ENCODE measurements at places on chromosomes 6 and 20.

- DNase-seq, result no peak
Measured at GRCh38 chr6:111870051-111870741, 3.1 kb downstream of the FYN start.

DNA sequence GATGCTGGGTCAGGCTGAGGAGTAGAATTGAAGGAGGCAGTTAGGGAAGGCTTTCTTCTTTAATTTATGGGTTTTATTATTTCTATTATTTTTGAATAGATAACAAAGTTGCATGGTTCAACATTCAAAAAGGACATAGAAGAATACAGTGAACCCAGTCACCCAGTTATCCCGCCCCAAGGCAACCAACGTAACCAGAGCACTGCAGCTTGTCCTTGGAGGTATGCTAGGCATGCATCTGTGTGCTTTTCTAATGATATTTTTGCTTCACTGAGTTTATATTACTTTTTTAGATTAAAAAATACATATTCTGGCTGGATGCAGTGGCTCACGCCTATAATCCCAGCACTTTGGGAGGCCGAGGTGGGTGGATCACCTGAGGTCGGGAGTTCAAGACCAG is 47.4 kb upstream of the DSN1 start:
- DNase-seq, result no peak

DNA sequence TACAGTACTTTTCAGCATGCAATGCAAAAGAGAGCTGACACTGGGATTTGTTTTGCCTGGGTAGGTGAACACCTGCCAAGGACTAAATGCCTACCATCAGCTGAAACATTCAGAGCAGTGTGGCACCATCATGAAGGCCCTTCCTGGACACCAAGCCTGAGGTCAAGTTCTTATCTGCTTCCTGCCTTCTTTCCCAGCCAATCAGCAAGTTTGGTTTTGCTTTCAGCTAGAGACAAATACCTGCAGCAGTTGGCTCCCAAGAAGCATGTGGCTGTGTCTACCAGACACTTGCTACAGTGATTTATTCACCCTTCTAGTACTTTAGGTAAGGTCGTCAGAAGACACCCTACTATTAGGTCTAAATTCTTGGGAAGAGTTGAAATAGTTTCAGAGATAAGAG is 112.8 kb downstream of the TBX18 start:
- DNase-seq, result no peak

DNA sequence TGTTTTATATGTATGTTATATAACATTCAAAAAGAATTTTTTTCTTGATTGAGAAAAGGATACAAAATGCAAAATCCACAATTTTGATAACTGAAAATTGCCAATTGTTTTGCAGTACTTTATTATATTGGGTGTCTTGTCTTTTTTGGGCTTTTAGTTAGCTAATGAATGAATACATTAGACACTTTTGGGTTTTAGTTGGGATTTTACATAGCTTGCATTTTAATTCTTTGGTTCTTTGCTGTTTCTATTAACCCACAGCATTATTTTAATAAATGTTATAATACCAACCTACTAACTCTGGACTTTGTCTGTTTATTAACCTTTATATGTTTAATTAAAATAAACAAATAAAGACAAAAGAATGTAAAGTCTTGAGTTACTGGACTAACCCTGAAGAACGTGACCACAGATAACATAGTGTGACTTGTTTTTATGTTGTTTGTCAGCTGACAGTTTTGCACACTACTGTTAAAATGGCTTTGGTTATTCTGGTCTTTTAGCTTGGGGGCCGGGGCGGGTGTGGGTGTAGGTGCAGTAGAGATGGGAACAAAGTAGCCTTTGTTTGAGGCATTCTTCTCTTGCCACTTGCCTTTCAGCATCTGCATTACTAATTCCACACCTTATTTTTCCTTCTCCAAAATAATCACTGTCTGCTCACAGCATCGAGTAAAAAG is 159.1 kb downstream of the QKI start:
- no peak for DNase-seq

DNA sequence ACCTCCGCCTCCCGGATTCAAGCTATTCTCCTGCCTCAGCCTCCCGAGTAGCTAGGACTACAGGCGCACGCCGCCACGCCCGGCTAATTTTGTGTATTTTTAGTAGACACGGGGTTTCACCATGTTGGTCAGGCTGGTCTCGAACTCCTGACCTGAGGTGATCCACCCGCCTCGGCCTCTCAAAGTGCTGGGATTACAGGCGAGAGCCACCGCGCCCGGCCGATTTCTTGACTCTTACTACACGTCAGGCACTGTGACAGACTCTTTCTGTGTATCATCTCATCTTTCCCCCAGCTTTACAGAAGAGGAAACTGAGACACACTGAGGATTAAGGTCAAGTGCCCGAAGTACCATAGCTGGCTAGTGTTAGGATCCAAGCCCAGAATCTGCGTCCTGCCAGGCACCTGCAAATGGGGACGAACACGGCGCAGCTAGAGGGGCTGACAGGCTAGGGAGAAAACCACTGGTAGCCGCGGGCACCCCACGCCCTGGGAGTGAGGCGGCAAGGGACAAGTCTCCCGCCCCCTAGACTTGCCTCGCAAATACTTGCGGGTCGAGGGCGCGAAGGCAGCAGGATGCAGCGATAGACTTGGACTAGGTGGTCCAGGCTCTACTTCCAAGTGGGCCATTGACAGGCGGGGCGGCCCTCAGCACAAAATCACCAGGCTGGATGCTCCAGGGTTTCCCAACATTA is 1.1 kb upstream of the TAF8 start:
- no peak for DNase-seq

DNA sequence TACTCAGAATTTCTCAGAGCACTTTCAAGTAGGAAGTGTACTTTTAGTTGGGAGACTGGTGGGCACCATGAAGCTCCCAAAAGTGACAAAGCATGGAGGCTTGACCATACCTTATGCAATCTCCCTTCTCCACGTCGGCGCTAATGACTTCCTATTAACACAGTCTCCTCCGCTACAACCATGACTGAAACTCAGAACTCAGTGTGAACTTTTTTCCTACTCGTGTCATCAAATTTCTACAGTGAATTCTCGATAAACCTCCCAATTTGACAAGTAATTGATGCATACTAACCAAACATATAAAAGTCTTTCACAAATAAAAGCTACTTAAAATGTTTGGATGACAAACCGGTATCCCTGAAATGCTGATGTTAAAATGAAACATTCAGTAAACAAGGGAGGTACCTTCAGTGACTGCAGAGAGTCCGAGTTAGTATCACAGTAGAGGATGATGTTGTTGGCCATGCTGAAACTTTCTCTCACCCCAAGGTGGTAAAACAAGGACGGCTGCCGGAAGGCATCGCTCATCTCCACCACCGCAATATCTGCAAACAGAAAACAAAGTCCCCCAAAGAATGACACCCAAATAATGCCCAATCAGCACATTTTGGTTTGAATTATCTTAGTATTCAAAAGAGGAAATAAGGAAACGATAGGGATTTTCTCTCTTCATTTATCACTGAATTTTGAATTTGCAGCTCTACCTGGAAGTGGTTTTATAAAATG is 72.1 kb downstream of the MAP3K5 start:
- DNase-seq, result no peak

- DNase-seq, result no peak
Measured at GRCh38 chr6:167751579-167752115, 75.1 kb upstream of the AFDN start.

GRCh38 chr6:91879386-91879995 is 1292.6 kb upstream of the MAP3K7 start:
- no peak for DNase-seq

GRCh38 chr6:116969211-116969863 is 92.3 kb downstream of the RFX6 start:
- DNase-seq, result peak; percentile 54

GRCh38 chr6:125791820-125792165 is 1.0 kb downstream of the NCOA7 start:
- no peak for DNase-seq

- peak; percentile 46 for DNase-seq
Measured at GRCh38 chr20:46883892-46884291, 10.8 kb upstream of the EYA2 start.

DNA sequence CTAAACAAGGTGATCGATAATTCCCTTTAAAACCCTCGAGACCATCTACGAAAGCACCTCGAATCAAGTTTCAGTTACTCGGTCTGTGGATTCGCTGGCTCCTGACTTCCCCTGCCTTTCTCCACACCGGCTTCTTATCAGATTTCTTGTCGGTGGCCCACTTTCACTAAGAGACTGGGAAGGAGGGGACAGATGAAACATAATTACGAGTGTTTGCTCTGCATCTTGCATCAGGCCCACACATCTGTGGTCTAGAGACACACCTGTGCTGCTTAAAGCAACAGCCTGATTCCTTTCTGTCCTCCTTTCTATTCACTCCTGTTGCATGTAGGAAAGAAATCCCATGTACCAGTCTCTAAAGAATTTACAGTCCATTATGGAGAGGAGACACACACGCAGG is 37.7 kb downstream of the INSM1 start:
- DNase-seq, result no peak

GRCh38 chr20:47950124-47950912 is 165.0 kb upstream of the SULF2 start:
- DNase-seq, result peak; percentile 48

GRCh38 chr6:7240351-7240750 is 72.6 kb downstream of the SSR1 start:
- no peak for DNase-seq

DNA sequence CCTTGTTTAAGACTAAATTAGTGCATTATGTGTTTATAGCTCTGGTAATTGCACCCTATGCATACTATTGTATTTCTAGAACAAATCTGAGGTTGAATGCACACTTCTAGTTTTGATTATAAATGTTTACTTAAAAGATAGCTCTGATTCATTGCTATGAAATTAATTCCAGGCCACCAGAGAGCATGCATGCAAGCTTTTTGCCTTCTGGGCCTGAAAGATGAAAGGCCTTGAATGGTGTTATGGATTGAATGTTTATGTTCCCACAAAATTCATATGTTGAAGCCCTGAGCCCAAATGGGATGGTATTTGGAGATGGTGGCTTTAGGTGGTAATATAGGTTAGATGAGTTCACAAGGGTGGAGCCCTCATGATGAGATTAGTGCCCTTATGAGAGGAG is 695.0 kb upstream of the MAP3K7 start:
- DNase-seq, result no peak

GRCh38 chr20:44050925-44051660 is 135.9 kb downstream of the JPH2 start:
- DNase-seq, result no peak

- no peak for DNase-seq
Measured at GRCh38 chr6:157486572-157486971, 105.6 kb downstream of the ZDHHC14 start.

DNA sequence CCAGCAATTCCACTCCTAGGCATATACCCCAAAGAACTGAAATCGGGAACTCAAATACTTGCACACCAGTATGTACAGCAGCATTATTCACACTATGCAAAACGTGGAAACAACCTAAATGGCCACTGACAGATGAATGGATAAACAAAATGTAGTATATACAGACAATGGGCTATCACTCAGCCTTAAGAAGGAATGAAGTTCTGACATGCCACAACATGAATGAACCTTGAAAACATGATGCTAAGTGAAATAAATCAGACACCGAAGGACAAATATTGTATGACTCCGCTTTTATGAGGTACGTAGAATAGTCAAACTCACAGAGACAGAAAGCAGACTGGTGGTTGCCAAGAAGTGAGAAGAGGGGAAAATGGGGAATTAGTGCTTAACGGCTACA is 59.1 kb upstream of the CCN6 start:
- DNase-seq, result no peak

DNA sequence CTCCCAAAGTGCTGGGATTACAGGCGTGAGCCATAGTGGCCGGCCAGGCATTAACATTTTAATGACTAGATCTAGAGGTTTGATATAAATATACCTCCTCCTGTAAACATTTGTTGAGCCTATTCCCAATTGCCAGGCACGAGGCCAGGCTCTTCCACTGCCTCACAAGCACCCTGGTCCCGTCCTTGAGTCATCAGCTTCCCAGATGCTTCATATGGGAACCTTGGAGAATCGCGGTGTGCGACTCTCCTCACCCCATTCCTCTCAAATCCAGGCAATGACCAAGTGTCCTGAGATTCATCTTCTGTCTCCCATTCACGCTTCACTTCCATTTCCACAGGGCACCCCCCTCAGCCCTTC is 35.9 kb upstream of the PIM1 start:
- DNase-seq, result peak; percentile 94

DNA sequence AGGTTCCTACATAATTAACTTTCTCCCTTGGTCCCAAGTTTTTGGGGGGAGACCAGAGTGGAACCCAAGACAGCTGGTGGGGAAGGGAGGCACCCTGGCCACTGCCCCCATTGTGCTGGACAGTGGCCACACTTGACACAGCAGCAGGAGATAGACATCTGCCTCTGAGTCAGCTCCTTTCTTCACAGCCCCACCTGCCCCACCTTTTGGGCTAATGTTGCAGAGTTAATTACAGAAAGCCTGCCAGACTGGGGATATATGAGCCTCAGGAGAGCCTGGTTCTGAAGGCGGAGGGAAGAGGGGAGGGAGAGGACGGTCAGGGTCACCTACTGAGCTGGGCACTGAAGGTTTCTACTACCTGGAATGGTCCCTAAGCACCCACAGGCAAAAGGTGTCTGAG is 50.6 kb downstream of the MAFB start:
- no peak for DNase-seq

DNA sequence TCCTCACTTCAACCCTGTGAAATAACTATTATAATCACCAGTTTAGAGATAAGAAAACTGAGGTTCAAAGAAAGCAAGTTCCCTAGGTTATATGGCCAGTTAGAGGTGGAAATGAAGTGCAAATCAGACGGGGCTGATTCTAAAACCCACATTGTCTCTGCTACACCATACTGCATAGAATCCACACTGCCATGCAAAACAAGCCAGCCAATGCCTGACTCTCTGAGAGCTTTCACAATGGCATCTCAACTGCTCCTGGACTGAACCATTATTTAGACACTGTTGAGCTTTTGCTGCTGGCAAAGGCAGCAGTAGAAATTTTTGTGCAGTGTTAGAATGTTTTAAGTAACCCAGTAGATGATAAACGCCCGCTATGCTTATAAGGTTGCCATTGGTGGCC is 195.2 kb upstream of the CNR1 start:
- DNase-seq, result peak; percentile 24

DNA sequence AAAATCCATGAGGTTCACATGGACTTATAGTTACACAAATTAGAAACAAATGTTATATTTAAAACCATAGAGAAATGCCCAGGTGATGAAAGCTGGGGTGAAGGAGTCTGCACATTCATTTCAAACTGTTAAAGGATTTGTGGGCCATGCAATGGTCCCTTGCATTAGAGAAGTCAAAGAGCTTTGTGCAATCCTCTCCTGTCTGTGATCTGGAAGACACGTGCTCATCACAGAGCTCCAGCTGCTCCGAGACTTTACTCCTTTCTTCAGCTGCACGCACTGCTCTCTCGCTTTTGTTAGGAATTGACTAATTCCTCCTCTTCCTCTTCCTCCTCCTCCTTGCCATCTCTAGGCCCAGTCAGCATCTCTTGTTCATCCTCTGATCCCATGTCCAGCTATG is 4.1 kb upstream of the AIF1 start:
- DNase-seq, result peak; percentile 78

DNA sequence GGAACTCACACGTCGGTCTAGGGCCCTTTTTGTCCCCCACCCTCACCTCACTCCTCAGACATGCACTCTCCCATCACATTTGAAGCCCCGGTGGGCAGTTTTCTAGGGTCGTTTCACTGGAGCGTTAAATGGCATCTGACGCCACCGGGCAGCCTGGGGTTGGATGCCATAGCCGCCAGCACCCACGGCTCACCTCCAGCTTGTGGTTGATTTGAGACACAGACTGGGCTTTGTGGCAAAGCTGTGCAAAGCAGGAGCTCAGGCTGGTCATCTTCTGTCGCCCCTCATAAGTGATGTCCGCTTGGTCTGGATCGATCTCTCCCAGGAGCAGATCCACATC is 530 bp downstream of the GOPC start:
- DNase-seq, result no peak

GRCh38 chr6:135397172-135397952 is 100.2 kb downstream of the AHI1 start:
- no peak for DNase-seq

Data from AG10803 (cell line).